ENCODE measurements at places on chromosomes 7 and 10.

DNA sequence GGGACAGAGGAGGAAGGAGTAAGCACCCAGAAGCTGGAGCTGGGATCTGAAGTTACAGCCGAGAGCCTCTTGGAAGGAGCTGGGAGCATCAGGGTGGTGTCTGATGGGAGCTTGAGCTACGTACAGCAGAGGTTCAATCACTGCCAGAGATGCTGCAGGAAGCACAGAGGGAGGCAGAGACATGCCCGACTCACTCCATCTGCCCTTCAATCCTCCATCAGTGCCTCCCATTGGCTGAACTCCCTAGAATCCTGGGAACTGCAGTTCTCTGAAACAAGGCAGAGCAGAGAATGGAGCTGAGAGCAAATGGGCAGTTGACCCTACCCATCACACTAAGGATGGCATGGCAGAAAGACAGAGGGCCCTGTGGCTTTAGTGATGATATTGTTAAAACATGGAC, 40.0 kb upstream of the CTBP2 start:
- DNase-seq = no peak

GRCh38 chr10:46328853-46329689, 42.3 kb downstream of the ANTXRL start:
- no peak for DNase-seq

DNA sequence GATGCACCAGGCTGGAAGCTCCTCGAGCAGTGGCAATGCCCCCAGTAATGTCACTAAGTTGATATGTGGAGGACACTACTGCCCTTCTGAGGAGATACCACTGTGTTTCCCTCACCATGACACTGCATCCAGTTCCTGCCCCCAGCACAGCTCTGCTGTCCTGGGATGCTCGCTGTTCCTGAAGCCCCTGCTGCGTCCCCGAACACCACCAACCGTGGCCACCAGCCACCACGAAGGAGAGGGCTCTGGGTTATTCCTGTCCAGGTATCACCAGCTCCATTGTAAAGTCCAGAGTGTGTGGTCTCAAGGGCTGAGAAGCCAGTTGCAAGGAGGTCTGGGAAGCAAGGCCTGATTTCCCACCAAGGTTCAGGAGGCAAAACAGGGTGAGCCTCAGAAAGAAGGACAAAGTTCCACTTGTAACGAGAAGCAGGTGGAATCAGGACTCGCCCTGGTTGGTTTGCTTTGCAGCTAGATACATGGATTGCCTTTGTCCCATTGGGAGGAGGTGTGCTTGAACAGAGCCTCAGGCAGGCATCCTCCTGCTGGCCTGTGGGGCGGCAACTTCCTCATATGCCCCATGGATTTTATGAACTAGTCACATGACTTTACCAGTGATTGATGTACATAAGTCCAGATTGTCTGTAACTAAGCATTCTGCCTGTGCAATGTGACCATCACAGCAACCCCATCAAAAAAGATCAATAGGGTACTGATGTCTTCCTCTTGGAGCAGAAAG, 427.0 kb upstream of the VSTM2A start:
- DNase-seq = no peak

DNA sequence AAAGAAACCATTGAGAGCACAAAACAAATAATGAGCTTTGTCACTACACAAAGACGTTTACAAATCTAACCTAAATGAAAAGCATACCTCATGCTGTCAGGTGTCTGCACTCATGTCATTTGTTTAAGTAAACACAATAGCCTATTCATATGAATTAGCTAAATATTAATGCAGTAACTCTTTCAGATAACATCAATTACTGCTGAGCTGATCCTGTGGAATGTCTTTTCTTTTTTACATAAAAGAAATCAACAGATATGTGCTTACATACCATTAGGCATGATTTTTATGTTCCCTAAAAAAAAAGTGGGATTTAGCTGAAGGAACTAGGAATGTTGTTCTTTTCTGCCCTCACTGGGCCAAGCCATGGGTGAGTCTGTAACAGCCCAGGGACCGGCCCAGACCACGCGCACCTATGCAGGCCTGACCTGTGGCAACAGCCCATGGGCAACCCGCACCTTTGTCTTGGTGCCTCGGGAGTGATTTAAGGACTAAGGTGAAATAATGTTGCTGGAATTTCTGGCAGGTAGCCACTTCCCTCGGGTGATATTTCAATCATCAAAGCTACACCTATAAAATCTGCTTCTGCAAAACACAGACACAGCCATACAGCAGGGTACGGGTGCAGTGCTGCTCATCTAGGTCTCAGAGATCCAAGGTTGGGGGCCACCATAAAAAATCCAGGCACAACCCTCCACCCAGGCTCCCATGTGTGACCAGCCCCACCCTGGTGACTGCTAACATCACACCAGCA, 44.6 kb downstream of the FGFR2 start:
- no peak for DNase-seq

DNA sequence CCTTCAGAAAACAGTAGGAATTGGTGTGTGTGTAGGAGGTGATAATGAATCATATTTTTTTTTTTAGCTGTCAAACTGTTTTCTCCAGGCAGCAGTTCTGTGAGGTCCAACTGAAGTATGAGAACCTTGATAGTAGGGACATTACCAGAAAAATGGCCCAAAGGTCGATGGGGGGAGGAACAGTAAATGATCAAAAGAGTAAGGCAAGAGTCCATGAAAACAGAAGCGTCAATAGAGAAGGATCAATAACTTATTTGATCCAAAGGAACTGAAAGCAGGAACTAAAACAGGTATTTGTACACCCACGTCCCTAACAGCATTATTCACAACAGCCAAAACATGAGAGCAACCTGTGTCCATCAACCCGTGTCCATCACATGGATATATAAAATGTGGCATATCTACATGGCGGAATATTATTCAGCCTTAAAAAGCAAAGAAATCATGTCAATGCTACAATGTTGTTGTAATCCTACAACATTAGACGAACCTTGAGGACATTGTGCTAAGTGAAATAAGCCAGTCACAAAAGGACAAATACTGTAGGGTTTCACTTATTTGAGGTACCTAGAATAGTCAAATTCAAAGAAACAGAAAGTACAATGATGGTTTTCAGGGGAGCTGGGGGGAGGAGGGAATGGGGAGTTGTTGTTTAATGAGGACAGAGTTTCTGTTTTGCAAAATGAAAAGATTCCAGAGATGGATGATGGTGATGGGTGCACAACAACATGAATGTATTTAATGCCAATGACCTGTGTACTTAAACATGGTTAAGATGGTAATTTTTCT, 214.0 kb upstream of the KLF14 start:
- no peak for DNase-seq

GRCh38 chr7:132504852-132505251, 71.4 kb downstream of the PLXNA4 start:
- no peak for DNase-seq

- no peak for DNase-seq
Observed at GRCh38 chr10:7702288-7702812, 766 bp upstream of the ITIH2 start.

DNA sequence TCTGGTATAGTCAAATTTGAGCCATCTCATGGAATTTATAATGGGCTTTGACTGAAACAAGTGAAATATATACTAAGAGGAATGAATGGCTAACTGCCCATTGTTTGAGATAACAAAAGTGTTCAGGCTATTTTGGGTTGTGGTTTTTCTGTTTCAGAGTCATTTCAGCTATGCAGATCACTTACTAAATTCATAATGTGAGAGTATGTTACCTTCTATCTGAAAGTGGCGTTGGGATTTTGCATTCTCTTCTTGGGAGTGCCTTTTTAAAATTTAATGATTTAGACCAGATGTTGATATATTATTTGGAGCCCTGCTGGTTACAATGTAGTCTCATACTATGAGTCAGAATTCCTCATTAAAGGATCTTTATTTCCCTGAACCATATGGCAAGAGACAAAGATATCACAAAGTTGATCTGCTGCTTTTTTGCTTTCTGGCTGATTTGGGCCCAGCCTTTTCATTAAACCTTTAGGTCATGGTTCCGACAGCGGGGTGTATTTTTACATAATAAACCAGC, 10.4 kb downstream of the VCL start:
- DNase-seq = peak; percentile 91

DNA sequence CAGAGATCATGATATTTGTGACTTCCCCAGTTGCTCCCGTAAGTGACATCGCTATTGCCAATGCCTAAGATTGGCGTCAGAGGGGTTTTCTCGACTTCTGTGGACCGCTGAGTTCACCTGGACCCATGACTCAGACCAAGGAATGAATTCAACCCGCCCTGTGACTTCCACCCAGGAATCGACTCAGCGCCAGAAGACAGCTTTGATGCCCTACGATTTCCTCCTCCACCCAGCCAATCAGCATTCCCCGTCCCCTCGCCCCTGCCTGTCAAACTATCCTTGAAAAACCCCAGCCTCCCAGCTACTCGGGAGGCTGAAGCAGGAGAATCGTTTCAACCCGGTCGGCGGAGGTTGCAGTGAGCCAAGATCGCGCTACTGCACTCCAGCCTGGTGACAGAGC, 58.3 kb downstream of the MICALL2 start:
- no peak for DNase-seq

- no peak for DNase-seq
Observed at GRCh38 chr10:119346095-119346832, 138.9 kb downstream of the GRK5 start.

- no peak for DNase-seq
Observed at GRCh38 chr7:126881315-126881714, 371.4 kb downstream of the GRM8 start.

All from EL (cell line).